ENCODE measurements at places on chromosomes 12 and 14.

GRCh38 chr12:71236133-71236660 lies 78.4 kb upstream of the TSPAN8 start:
- DNase-seq: no peak

DNA sequence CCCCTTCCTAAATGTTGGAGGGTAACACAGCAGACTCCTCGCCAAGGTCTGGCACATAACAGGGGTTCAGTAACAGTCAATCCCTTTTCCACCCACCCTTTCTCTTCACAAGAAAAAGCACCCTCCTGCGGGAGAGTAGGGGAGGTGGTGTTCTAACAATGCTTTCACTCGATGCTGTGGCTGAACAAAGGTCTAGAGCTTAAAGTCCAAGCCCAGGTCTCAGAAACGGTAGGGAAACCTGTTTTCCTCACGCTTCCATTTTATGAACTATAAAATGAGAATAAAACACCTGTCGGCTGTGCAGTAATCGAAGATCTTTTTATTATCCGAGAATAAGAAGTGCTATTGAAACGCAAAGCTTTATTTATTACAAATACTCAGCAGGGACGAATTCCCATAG lies 20.9 kb upstream of the CACNA2D4 start:
- DNase-seq: no peak

GRCh38 chr12:111254106-111254505 lies 114.8 kb downstream of the PHETA1 start:
- no peak for DNase-seq

DNA sequence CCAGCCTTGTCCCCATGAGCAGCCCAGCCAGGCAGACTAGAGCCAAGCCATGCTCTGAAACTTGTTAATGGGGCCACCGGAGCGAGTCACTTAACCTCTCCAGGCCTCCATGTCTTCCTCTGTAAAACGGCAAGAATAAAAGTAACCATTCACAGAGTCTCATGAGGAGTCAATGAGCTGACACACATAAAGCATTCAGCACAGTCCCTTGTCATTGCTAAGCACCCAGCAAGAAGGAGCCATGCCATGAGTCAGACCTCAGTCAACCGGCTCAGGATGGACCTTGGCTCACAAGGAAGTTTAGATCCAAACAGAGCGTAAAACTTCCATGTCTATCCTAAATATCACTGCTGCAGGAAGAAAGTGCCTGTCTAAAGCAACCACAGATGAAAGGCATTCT lies 10.6 kb downstream of the FICD start:
- DNase-seq: no peak

- no peak for DNase-seq
Measured at GRCh38 chr12:20493934-20494333, 125.6 kb downstream of the PDE3A start.

DNA sequence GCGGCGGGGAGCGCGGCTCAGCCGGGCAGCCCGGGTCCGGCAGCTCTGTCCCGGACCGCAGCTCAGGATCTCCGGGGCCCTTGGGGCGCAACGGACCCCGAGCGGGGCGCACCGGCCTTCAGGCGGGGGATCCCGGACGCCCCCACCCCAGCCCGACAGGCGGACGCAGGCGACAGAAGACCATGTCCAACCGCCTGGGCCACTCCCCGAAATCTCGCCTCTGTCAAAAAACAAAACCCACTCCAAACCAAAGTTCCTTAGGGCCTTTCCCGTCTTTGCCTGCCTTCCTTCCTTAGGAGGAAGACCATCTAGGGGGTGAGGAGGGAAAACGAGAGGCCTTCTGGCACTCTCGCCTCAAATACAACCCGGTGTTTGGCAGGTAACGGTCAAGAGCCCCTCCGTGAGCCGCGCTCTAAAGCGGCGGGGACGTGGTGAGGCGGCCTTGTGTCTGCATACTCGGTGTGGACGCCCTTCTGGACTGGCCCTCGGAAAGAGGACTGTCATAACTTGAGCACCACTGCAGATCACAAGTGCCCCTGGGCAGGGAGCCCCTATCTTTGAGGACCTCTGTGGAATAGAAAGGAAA lies 604 bp downstream of the HCFC2 start:
- peak; percentile 41 for DNase-seq

DNA sequence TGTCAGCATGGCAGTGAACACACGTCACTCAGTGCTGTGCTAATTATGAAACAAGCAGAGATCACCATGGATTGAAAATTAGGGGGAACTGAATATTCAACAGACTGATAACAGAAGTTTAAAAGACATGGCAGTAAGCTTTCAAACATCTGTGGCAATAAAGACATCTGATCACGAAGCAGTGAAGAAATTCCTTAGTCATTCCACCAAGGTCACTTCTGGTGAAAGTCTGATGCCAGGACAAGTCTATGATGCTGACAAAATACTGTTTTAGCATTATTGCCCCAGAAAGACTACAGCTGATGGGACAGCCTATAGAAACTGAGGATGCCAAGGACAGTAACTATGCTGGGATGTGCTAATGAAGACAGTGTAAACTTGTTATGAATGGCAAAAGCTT lies 126.9 kb upstream of the RBM19 start:
- no peak for DNase-seq

DNA sequence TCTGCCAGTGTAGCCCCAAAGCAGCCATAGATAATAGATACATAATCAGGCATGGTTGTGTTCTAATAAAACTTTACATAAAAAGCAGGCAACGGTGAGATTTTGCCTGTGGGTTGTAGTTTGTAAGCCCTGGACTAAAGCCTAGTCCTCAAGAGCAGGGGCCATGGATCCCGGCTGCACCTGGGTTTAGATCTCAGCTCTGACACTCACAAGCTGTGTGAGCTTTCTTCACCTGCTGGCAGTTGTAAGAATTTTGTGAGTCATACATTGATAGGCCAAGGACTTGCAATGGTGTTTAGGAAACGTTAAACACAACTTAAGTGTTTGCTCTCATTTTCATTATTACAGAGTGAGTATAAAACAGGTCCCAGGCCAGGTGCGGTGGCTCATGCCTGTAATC lies 395.8 kb upstream of the TBX3 start:
- DNase-seq: no peak

GRCh38 chr14:94602722-94603121 lies 9.5 kb upstream of the SERPINA3 start:
- no peak for DNase-seq

DNA sequence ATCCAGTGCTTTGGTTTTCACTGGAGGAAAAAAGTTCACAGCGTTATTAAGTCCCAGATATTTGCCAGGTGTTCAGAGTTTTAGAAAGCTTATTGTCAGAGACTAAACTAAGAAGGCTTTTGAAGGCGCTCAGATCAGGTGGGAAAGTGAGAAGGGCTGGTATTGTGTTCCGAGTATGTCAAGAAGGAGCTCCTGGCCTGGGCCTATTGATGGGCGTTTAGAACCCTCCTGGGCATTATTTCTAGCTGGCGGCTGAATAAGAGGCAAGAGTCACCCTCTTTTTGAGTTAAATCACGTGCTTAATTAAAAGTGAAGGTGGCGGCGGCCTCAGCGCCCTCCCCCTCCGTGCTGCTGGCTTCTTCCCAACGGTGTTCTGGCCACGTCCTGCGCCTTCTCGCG lies 20.9 kb upstream of the GNS start:
- DNase-seq: no peak

DNA sequence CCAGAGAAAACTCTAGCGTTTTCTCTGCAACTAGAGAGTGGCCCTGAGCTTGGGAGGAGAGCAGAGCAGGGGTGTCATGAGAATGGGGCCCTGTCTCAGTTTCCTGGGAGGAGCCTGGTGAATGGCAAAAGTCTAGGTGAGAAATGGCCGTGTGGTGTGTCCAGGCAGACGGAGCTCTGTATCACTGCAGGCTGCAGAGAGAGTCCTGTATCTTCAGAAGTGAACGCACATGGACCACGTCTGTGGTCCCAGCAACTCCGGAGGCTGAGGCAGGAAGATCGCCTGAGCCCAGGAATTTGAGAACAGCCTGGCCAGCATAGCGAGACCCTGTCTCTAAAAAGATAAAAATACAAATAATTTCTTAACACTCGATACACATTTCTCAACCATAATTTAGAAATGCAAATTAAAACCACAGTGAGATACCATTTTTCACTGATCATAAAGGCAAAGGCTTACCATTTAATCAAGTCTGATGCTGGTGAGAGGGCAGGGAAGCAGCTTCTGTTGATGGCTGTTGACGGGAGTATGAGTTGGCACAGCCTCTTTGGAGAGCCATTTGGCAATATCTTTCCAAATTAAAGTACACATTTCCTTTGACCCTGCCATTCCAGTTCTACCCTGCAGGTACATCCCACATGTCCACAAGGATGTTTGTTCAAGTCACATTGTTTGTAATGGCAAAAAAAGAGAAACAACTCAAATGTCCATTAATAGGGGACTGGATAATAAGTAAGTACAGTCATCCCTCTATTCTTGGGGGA lies 51.0 kb downstream of the NFKBIA start:
- no peak for DNase-seq

DNA sequence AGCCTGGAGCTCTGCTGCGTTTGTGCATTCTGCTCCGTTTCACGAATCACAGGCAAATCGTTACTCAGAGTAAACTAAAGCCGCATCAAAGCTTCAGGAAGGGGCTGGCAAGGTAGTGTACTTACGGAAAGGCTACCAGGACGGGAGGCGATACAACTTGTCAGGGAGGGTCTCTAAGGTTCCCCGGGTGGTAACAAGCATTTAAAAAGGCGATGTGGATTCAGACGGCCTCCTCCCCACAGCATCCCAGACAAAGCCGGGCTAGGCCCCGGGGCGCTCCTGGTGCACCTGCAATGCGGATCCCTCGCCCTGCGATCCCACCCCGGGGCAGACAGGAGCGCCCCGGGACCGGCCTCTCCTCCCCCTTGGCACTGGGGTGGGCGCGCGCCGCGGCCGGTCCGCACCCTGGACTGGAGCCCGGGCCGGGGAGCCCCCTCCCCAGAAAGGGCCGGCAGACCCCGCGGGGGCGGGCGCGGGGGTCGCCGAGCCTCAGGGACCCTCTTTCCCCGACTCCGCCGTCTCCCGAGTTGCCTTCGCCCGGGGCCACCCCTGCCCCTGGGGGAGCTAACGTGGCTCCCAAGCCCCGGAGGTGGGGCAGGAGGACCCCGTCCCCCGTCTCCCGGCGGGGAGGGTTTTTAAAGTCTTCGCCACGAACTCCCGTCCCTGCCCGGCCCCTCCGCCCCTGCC lies 718 bp downstream of the CCDC92 start:
- no peak for DNase-seq

DNA sequence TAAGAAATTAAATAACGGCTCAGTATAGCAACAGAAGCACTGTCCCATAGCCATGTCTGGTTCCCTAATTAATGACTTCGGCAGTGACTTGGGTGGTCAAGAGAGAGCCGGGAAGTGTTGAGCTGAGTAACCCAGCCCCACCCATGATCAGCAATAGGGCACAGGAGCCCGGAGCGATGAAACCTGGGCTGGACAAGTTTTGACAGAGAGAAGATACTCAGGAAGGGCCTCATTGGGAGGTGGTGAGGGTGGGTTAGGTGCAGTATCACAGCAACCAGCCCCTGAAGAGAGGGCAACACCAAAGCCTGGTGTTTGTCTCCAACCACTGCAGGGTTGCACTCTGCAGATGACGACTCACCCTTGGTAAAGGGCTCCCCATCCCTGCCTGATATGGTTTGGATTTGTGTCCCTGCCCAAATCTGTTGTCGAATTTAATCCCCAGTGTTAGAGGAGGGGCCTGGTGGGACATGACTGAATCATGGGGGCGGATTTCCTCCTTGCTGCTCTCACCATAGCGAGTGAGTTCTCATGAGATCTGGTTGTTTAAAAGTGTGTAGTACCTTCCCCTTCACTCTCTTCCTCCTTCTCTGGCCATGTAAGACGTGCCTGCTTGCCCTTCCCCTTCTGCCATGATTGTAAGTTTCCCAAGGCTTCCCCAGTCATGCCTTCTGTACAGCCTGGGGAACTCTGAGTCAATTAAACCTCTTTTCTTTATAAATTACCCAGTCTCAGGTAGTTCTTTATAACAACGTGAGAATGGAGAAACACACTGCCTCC lies 124.9 kb upstream of the MED13L start:
- DNase-seq: no peak

- DNase-seq: peak; percentile 64
Measured at GRCh38 chr14:103014466-103015228, 42.7 kb downstream of the CDC42BPB start.

DNA sequence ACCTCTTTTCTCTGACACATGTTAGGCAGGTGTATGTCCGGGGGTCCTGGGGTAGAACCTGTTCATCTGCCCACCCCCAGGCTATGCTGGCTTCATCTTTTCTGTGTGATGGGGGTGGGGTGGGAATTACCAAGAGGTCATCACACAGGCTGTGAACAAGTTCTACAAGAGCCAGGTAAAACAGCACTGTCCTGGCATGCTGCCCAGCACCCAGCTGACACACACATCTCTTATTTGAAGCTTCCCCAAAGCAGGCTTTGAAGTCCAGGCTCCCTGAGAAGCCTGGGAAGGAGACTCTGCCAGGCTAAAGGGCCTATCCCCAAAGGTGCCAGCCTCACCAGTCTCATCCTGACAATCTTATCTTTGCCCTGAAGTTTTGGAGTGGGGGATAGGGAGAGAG lies 141.1 kb downstream of the ALG10 start:
- DNase-seq: no peak

GRCh38 chr12:10169104-10169503 lies 2.8 kb downstream of the OLR1 start:
- no peak for DNase-seq

GRCh38 chr12:121537814-121538698 lies 42.8 kb downstream of the KDM2B start:
- peak; percentile 14 for DNase-seq

- DNase-seq: no peak
Measured at GRCh38 chr12:120276734-120277133, 11.2 kb upstream of the PXN start.

- peak; percentile 16 for DNase-seq
Measured at GRCh38 chr12:113097716-113098440, 37.7 kb downstream of the RASAL1 start.

DNA sequence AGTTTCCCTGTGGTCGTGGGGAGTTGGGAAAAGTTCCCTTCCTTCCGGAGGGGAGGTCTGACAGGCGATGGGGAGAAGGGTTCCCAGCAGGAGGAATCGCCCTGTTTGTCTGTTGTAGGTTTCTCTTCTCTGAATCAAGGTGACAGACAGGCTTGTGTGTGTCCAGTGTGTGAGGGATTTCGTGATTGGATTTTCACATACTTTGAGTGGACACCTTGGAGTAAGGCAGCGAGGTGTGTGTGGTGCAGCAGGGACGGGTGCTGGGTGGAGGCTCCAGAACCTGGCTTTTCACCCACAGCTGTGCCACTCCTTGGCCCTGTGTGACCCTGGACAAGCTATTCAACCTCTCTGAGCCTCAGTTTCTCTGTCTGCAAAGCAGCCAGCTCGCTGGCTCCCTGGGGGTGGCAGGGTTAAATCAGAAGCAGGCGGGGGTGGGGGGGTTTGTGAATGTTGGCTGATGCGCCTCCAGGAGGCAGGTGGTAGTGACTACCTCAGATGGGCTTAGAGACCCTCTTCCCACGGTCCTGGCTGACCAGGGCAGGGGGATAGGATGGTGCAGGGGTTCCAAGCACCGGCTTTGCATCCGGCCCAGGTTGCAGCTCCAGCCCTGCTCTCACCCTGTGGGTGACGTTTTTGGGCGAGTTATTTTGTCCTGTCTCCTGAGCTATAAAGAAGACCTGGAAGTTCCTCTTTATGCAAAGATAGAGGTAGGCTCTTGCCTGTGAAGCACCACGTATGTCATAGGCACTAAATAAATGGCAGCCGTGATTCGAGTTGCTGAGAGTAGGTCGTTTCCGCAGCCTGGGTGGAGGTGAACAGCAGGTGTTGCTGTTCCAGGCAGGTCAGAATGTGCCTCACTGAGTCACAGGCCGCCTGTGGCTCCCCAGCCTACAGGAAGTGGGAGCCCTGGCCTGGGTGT lies 679 bp downstream of the BDKRB2 start:
- no peak for DNase-seq

All from myocyte (in vitro differentiated cells).